Endodermal cell (in vitro differentiated cells): ENCODE measurements at places on chromosomes 16 and 17. TPM values are rescaled to one million over a fixed set of nuclear protein-coding genes. Genes with fewer than 3 reads are reported as not detected.

The AGRP gene
- total RNA-seq = not detected in 2 replicates

DNA sequence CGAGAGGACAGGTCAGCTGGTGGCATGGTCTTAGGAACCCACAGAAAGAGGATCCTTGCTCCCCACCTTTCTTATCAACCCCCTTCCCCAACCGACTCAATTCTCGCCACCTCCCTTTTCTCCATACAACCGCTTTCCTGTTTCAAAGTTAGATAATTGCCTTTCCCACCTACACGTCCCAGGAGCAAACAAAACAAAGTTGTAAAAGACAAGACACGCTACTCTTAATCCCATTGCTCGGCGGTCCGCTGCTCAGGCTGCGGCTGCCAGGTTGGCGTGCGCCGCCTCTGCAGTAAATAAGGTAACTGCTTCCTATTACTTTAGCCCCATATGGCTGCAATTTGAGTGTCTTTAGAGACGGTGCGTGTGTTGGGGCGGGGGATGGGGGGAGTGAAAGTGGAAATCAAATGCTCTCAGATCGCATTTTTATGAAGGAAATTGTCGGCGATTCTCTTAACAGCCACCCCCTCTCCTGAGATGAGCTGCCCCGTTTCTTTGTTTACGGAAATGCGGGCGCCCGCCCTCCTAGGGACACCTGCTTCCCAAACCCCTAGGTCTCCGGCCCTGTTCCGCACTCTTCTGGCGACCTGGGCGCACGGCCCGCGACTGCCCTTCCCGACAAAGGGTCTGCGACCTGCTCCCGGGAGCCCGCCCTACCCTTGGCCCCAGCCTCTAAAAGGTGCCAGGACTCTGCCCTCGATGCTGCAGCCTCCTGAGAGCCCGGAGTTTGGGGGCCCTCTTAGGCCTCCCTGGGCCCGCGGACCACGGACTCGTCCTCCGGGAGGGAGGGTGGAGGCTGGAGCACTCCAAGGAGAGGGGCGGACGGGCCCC, 3.7 kb upstream of the CBX8 start:
- H3K27ac ChIP-seq = no peak overlapping the region
- H3K4me3 ChIP-seq = peak overlapping the region; percentile 69
- H3K27me3 ChIP-seq = peaks cover 90% of the 10 kb centered on the region
- H3K4me1 ChIP-seq = peaks cover 13% of the 10 kb centered on the region
- no peaks in the 10 kb centered on the region for H3K36me3 ChIP-seq

The SLC2A4 gene
- 4.0 to 5.8 TPM (median 5.4 TPM) in 3 replicates for total RNA-seq

- peaks cover 62% of the 10 kb centered on the region for H3K27me3 ChIP-seq
- DNase-seq = peak; percentile 72
- H3K4me1 ChIP-seq = no peaks in the 10 kb centered on the region
- no peak overlapping the region for H3K27ac ChIP-seq
- H3K4me3 ChIP-seq = peak overlapping the region; percentile 81
These were observed 2.2 kb downstream of the SDK2 start for GRCh38 chr17:73641826-73642600.
